SK-N-SH (cell line): ENCODE measurements at places on chromosomes 7 and 10.

DNA sequence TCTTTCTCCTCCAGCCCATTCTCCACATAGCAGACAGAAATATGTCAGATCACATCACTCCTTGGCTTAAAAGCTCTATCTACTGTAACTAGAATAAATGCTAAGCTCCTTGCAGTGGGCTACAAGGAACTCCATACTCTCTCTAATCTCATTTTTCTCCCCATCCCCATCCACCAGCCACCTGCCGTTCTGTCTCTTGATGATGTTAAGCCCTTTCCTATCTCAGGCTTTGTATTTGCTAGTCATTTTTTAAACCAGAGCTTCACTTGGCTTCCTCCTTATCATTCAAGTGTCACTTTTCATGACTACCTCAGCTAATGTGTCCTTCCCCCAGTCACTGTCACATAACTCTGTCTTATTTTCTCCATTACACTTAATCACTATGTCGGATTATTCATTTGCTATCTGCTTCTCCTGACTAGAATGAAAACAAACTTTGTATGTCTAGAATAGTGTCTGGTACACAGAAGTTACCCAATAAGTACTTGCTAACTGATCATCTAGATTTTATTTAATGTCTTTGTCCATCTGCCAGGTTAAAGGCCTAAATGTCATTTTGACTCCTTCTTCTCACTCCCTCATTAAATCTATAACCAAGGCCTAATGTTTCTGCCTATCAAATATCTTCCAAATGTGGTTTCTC lies 87.2 kb upstream of the RPA3 start:
- DNase-seq, result no peak

- DNase-seq, result no peak
These were observed 27.2 kb upstream of the BEND7 start for GRCh38 chr10:13555884-13556510.

DNA sequence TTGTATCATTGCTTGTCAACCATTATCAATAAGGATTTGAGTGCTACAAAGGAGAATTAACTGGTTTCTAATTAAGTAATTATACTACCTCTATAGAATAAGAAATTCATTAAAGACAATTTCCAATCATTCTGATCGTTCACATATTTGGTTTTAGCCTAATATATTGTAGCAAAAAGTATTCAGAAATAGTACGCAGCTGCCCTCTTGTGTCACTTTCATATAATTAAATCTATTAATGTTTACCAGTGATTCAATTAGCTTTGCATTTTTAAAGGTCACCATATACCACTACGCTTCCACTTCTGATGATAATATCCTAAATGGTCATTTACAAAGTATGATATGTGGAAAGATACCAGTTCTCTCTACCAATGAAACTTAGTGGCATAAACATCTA lies 128.3 kb downstream of the NEBL start:
- peak; percentile 4 for DNase-seq

DNA sequence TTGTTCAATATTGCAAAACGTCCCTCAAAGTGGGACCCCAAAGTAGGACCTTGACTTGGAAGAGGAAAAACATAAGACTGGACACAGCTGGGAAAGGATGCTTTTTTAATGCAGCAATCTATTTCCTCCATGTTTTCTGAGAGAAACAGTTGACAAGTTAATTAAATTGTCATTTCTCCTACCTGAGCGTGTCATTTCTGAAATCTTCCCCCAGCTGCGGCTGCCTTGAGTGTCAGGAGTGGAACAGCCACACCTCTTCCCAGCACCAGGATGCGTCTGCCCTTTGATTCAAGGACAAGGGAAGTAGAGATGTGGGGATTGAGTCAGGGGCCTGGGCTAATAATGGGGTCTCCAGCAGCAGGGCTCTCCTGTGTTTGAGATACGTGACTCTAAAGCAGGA lies 171.3 kb downstream of the HECW1 start:
- DNase-seq, result no peak

- DNase-seq, result peak; percentile 76
These were observed 254.9 kb downstream of the PLXNA4 start for GRCh38 chr7:132321387-132321786.

- DNase-seq, result no peak
These were observed 82.1 kb upstream of the SLC26A5 start for GRCh38 chr7:103528152-103528551.
